ENCODE measurements at places on chromosomes 12 and 14. TPM values are rescaled to one million over a fixed set of nuclear protein-coding genes. Genes with fewer than 3 reads are reported as not detected.

UBE3B gene
- total RNA-seq: 44.2 TPM

GRCh38 chr14:40119321-40119720 is 687.1 kb upstream of the FBXO33 start:
- H3K4me1 ChIP-seq: peaks cover 12% of the 10 kb centered on the region
- H3K36me3 ChIP-seq: no peaks in the 10 kb centered on the region
- peaks cover 1% of the 10 kb centered on the region for H3K27me3 ChIP-seq
- no peak for DNase-seq
- no peak overlapping the region for H3K27ac ChIP-seq

DNA sequence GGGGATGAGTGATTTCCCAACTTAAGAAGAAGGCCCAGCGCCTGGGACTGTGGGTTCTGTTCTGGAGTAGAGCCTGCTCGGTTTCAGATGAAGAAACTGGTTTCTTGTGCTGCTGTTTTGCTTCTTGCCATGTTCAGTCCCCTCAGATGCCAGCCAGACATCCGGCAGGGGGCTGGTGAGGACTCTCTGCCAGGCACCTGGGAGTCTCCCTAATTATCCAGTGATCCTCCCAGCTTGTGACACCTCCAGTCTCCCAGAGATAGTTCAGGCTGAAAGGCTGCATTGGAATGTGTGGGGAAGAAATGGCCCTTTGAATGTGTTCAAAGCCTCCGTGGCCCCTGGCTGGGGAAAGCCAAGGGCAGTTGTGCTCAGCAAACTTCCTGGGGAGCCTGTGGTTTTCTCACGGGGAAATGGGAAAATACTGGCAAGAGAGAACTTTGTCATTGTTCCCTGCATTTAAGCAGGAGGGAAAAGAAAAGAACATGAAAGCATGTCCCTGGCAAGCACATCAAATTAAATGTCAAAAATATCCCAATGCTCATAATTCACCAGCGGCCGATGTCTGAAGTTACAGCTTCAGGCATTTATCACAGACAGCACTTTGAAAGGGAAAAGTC is 8.5 kb upstream of the SERPINA12 start:
- DNase-seq: no peak
- no peaks in the 10 kb centered on the region for H3K4me1 ChIP-seq
- H3K27ac ChIP-seq: no peak overlapping the region
- H3K36me3 ChIP-seq: peaks cover 9% of the 10 kb centered on the region
- H3K27me3 ChIP-seq: peaks cover 4% of the 10 kb centered on the region

- no peak for DNase-seq
- peaks cover 12% of the 10 kb centered on the region for H3K4me1 ChIP-seq
- no peak overlapping the region for H3K27ac ChIP-seq
These were observed 52.8 kb upstream of the SLC2A13 start for GRCh38 chr12:40158592-40159111.

HOXC12 gene
- total RNA-seq: not detected

GRCh38 chr12:1994429-1995143 is 9.7 kb downstream of the DCP1B start:
- no peak overlapping the region for H3K4me3 ChIP-seq
- no peak for DNase-seq
- no peaks in the 10 kb centered on the region for H3K27me3 ChIP-seq
- no peaks in the 10 kb centered on the region for H3K4me1 ChIP-seq

GRCh38 chr12:93453633-93454032 is 11.9 kb upstream of the UBE2N start:
- H3K4me3 ChIP-seq: no peak overlapping the region
- peaks cover 3% of the 10 kb centered on the region for H3K27me3 ChIP-seq
- H3K36me3 ChIP-seq: no peaks in the 10 kb centered on the region
- H3K27ac ChIP-seq: no peak overlapping the region

GRCh38 chr14:67569651-67570290 is 30.3 kb downstream of the PIGH start:
- no peak overlapping the region for H3K27ac ChIP-seq
- H3K27me3 ChIP-seq: peaks cover 2% of the 10 kb centered on the region
- no peak for DNase-seq
- H3K4me1 ChIP-seq: peaks cover 9% of the 10 kb centered on the region

AKAP5 gene
- total RNA-seq: 0.15 TPM

FOXG1 gene
- total RNA-seq: not detected

- H3K27me3 ChIP-seq: peaks cover 10% of the 10 kb centered on the region
- DNase-seq: peak; percentile 83
- H3K36me3 ChIP-seq: no peaks in the 10 kb centered on the region
- H3K4me1 ChIP-seq: peaks cover 10% of the 10 kb centered on the region
These were observed at the start of gene PTPN21 for GRCh38 chr14:88554457-88555286. Gene PTPN21 (minus strand): TSS chr14:88555007. CDS start chr14:88550417, 4,590 bp downstream.

- H3K4me1 ChIP-seq: peaks cover 4% of the 10 kb centered on the region
- no peak overlapping the region for H3K4me3 ChIP-seq
- no peak overlapping the region for H3K27ac ChIP-seq
- no peaks in the 10 kb centered on the region for H3K27me3 ChIP-seq
These were observed 26.3 kb downstream of the BICDL1 start for GRCh38 chr12:120015313-120015712.

ANKRD33 gene
- total RNA-seq: not detected

DNA sequence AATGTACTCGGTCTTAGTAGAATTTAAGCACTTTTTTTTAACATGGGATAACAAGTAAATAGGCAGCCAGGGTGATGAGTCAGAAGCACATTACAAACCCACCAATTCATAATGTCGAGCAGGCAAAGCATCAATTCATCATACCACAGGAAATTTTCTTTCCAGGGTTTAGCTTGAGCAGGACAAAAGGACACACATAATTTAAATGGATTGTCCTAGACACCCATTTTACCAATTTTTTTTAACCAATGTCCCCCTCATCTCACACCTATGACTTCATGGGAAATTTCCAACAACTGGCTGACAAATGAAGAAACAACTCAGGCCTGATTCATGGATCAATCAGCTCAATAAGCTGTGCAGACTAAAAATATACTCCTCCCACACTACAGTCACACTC is 58.8 kb upstream of the FOXG1 start:
- H3K27ac ChIP-seq: no peak overlapping the region
- H3K36me3 ChIP-seq: no peaks in the 10 kb centered on the region
- no peaks in the 10 kb centered on the region for H3K27me3 ChIP-seq
- peaks cover 2% of the 10 kb centered on the region for H3K4me1 ChIP-seq

DPPA3 gene
- total RNA-seq: not detected

GRCh38 chr14:102933618-102934231 is 11.3 kb downstream of the AMN start:
- peaks cover 4% of the 10 kb centered on the region for H3K36me3 ChIP-seq
- H3K27me3 ChIP-seq: peaks cover 14% of the 10 kb centered on the region
- H3K4me1 ChIP-seq: peaks cover 9% of the 10 kb centered on the region
- no peak overlapping the region for H3K4me3 ChIP-seq
- no peak overlapping the region for H3K27ac ChIP-seq

GRCh38 chr12:3967556-3968160 is 94.5 kb upstream of the PARP11 start:
- no peaks in the 10 kb centered on the region for H3K4me1 ChIP-seq
- H3K4me3 ChIP-seq: no peak overlapping the region
- no peaks in the 10 kb centered on the region for H3K36me3 ChIP-seq
- peaks cover 2% of the 10 kb centered on the region for H3K27me3 ChIP-seq
- no peak for DNase-seq
- no peak overlapping the region for H3K27ac ChIP-seq

INSM2 gene
- total RNA-seq: 21.7 TPM

RPL6 gene
- 967 TPM for total RNA-seq

DNA sequence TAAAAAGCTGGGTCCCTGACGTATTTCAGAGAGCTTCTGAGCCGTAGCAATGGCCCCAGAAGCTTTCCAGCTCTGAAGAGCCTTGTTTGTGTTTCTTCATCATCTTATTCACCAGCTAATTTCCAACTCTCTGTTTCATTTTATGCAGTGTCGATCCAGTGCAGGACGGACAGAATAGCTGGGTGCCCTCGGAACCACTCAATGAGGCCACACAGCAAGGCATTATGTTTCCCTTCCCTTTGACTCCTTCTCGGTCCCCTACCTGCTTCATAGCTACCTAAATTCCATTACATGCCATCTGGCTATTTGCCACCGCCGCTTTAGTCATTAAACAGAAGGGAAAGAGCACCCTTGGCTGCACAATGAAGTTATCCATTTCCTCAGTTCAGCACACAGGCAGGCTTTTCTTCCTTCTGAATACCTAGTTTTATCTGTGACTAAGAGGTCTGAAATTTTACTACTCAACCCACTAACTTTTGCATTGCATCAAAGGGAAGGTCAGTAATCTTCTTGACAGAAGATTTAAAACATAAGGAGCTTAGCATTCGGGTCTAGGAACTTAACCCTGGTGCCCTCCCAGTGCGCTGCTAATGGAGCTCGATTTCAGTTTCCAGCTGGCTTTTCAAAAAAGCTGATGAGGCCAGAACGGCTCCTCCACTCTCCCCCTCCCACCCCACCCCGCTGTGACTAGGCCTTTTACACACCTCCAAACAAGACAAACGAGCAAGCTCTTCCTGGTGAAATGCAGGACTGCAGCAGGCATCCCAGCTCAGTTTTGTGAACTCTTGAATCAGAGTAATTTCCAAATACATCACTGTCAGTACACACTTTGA is 176.8 kb downstream of the GXYLT1 start:
- peak overlapping the region; percentile 10 for H3K27ac ChIP-seq
- no peak overlapping the region for H3K4me3 ChIP-seq
- peak; percentile 27 for DNase-seq
- peaks cover 16% of the 10 kb centered on the region for H3K4me1 ChIP-seq
- H3K27me3 ChIP-seq: no peaks in the 10 kb centered on the region
- H3K36me3 ChIP-seq: no peaks in the 10 kb centered on the region

DNA sequence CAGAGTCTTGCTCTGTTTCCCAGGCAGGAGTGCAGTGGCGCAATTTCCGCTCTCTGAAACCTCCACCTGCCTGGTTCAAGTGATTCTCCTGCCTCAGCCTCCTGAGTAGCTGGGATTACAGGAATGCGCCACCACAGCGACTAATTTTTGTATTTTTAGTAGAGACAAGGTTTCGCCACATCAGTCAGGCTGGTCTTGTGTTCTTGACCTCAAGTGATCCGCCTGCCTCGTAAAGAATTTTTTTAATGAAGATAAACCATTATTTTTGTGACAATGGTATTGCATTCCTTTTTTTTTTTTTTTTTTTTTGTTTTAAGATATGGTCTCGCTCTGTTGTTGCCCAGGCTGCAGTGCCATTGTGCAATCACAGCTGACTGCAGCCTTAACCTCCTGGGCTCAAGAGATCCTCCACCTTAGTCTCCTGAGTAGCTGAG is 25.8 kb downstream of the ACVR1B start:
- H3K36me3 ChIP-seq: peaks cover 5% of the 10 kb centered on the region
- H3K4me3 ChIP-seq: no peak overlapping the region
- peaks cover 8% of the 10 kb centered on the region for H3K27me3 ChIP-seq
- peaks cover 31% of the 10 kb centered on the region for H3K4me1 ChIP-seq
- no peak for DNase-seq

DNA sequence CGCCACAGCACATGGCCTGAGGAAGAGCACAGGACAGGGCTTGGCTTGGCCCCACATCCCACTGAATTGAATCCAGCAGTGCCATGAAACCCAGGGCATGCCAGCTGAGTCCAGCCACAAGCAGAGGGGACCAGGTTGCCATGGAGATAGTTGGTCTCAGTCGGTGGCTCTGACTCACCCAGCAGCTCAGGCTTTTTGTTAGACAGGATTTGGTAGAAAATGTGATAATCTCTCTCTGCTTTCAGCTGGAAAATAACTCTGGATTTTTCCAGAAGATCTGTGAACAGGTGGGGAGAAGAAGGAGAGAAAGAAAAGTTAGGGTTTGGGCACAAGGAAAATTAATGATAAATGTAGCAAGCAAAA is 4.8 kb downstream of the MYH7 start:
- H3K27me3 ChIP-seq: peaks cover 11% of the 10 kb centered on the region
- H3K27ac ChIP-seq: no peak overlapping the region
- no peaks in the 10 kb centered on the region for H3K4me1 ChIP-seq

TOMM20L gene
- not detected for total RNA-seq

HOXC4 gene
- not detected for total RNA-seq

- H3K27ac ChIP-seq: no peak overlapping the region
- no peaks in the 10 kb centered on the region for H3K36me3 ChIP-seq
- H3K27me3 ChIP-seq: peaks cover 11% of the 10 kb centered on the region
- H3K4me1 ChIP-seq: peaks cover 9% of the 10 kb centered on the region
- peak overlapping the region; percentile 90 for H3K4me3 ChIP-seq
These were observed 1.5 kb downstream of the CHURC1 start for GRCh38 chr14:64915797-64916196.

DNA sequence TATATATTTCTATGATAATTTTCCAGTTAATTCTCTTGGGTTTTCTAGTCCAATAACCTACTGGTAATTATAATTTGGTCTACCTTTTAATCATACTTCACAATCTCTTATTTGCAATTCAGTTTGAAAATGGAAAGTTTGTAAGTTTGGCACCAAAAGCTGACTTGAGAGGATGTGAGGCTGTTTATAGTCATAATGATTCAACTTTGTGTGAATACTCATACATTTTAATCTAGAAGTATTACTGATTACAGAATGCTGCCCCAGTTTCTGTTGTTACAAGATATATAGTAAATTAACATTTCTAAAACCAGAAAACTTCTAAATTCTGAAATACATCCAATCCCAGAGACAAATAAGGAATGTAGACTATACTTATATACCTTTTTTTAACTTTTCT is 158.2 kb downstream of the SLC38A4 start:
- no peak for DNase-seq
- H3K4me1 ChIP-seq: peaks cover 4% of the 10 kb centered on the region
- no peaks in the 10 kb centered on the region for H3K27me3 ChIP-seq
- no peaks in the 10 kb centered on the region for H3K36me3 ChIP-seq
- no peak overlapping the region for H3K4me3 ChIP-seq

DNA sequence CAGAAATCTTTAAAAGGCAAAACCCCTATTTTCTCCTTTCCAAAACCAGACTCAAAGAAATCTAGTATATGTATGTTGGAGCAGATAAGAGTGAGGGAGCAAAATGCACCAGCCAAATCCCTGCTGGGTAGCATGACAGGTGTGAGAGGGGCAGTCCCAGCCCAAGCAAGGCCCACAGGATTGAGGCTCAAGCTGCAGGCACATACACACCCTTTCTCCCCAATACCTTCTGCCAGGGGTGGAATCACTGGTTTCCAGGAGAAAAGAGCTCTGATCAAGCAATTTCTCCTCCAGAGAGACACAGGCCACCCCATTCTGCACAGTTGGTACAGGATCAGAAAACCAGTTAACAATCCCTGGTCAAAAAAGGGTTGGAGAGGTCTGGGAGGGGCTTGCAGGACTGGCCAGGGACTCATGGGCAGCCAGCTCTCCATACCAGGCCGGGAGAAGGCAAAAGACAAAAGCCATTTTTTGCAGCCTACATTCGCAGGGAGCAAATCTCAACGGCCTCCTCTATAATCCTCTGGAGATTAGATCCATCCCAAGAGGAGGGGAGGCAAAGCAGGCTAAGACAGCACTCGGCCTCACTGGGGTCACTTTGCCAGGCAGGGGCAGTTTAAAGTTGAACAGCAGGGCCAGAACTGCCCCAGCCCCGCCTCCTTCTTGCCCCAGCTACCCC is 2.1 kb downstream of the KMT2D start:
- peaks cover 28% of the 10 kb centered on the region for H3K4me1 ChIP-seq
- no peak for DNase-seq
- H3K36me3 ChIP-seq: no peaks in the 10 kb centered on the region

TMEM132C gene
- total RNA-seq: 8.0 TPM

GRCh38 chr14:95370076-95370475 is 50.4 kb upstream of the CLMN start:
- no peak for DNase-seq
- peaks cover 5% of the 10 kb centered on the region for H3K27me3 ChIP-seq
- H3K27ac ChIP-seq: no peak overlapping the region
- H3K36me3 ChIP-seq: no peaks in the 10 kb centered on the region
- H3K4me1 ChIP-seq: peaks cover 6% of the 10 kb centered on the region
